ENCODE measurements at places on chromosomes 6 and 20.

DNA sequence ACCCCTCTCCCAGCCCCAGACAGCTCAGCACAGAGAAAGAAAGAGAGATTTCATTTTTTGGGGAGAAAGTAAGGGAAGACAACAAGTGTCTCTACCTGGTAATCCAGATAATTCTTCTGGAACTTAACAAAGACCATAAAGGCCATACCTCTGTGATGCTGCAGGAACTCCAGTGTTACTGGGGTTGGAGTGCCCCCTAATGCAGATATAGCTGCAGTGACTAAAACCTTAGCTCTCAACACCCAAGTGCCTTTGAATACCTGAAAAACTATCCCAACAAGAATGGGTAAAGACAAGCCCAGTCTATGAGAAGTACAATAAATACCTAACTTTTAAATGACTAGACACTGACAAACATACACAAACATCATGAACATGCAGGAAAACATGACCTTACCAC is 365.3 kb upstream of the PTCHD4 start:
- no peak for DNase-seq

DNA sequence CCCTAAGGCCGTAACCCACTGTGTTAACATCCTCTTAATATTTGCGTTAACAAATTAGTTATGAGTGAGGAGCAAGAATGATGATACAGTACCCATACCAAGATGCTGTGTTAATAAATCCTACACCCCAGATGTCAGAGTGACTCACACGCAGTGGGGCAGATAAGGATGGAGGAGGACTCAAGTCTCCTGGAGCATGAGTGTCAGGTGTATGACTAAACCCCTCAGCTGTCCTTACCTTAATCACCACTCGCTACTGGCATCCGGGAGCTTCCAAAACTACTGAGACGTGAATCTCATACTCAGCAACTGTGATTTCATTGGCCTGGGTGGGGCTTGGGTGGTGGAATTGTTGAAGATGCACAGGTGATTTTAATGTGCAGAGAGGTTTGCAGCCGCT is 131.3 kb upstream of the MTHFD1L start:
- no peak for DNase-seq

DNA sequence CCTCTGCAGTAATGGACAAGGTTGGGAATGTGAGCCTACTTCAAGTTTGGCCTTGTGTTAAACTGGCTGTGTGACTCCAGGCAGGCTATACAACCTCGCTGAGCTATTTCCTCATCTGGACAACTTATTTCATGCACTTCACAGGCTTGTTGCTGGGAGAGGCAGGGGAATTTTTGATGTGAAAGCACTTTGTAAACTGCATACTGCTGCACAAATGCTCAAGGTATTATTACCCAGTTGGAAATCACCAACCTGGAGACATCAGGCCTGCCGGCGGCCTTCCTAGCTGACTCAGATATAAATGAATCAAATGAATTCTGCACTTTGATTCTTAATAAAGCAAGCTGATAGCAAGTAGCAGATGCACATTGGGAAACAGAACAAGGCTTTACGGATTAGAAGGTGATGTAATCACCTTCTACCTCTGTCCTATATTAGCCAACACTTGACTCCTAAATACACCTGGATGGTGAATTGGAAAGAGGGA is 10.1 kb downstream of the JARID2 start:
- DNase-seq = no peak

DNA sequence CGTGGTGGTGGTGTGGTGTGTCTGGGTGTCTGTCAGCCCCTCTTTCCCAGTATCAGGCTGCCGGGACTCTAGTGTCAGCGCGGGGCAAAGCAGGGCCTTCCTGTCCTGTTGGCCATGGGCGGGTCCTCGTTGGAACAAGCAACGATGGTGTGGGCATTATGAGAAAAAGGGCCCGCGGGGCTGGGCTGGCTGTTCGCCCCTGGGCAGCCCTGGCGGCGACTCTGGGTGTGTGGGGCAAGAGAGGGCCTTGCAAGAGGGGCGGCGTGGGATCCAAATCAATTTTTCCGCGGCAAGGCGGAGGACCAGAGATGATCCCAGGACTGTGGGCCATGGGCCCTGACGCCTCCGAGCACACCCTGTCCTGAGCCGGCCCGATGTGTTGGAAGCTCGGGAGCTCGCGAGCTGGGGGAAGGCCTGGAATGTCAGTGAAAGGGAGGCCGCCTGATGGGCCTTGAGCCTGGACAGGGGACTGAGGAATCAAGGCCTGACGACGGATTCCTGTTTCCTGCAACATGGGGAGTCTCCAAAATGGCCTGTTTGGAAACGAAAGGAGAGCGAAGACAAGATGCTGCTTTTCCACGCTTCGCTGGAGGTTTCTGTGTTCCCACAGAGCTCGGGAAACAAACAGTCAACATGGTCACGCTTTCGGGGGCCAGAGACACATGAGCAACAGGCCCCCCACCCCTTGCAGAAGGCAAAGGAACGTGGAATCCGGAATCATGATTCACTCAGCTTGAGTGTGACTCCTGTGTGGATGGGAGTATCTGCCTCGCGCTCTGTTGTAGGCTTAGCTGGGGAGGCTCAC is 364.7 kb upstream of the DEFB115 start:
- no peak for DNase-seq

DNA sequence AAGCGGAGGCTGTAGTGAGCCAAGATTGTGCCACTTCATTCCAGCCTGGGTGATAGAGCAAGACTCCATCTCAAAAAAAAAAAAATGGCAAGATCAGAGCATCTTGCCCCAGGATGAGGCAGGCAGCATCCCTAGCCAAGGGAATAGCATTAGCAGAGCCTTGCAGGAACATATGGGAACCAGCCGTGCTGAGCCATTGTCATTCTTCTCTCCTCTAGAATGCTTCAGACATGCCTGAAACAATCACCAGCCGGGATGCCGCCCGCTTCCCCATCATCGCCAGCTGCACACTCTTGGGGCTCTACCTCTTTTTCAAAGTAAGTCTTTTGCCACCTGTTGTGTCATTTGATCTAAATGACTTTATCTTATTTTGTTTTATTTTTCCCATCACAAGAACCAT is 13.0 kb downstream of the HM13 start:
- DNase-seq = no peak

GRCh38 chr6:85275338-85275985 is 174.4 kb upstream of the NT5E start:
- DNase-seq = no peak

DNA sequence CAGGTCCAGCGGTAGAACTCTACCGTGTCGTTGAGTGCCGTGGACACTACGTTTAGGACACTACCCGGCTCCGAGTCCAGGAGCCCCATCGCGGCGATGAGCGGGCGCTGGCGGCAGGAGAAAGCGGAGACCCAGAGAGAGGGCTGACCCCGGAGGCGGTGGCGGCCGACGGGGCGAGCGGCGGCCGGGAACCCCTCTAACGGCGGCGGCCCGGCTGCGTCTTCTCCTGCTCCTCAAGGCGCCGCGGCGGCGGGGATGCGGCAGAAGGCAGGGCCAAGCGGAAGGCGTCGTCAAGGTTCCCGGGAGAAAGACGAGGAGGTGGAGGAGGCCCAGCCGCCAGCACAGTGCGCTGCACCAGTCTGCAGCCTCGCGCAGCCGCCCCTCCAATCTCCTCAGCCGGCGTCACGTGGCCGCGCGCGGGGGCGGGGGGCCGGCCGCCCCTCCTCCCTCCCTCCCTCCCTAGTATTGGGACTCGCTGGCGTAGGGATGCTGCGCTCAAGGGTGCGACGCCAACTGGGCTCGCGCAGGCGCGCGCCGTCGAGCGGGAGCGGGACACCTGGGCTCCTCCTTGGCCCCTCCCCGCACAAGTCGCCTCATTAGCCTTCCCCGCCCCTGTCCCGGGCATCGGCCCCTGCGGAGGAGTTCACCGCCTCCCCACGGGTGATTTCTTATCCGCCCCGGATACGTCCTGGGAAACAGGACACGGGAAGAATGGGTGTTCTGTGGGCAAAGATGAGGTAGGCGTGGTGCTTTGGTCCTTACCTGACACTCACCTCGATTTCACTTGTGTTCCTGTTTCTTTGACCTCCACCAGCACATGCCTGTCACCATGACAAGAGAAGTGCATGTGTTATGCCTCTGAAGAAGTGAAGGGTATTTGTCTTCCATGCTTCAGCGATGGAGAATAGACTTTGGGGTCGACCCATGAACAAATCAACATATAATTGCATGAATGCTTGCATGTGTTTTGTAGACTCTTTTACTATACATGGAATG is at the start of gene ELOVL4:
Gene ELOVL4, minus strand, starts transcription at position 363 of the 996 bp plus-strand sequence. Its CDS starts 274 bp downstream, at position 89.
- DNase-seq = peak; percentile 66

DNA sequence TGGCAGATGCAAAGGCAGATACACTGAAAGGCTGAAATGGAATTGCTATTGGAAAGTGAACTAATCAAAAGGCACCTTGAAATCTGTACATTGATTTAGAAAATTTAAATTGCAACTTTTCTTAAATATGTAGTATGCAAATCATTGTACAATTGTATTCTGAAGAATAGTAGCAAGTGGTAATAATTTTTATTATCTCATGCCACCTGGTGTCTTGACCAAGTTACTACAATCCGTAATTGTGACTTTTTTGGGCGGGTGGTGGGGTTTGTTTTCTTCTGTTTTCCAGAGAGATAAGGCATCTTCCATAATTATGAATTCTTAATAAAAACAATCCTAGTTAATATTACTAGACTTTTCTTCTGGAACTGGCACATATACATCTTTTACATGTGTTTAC is 12.5 kb upstream of the BCKDHB start:
- DNase-seq = peak; percentile 53

DNA sequence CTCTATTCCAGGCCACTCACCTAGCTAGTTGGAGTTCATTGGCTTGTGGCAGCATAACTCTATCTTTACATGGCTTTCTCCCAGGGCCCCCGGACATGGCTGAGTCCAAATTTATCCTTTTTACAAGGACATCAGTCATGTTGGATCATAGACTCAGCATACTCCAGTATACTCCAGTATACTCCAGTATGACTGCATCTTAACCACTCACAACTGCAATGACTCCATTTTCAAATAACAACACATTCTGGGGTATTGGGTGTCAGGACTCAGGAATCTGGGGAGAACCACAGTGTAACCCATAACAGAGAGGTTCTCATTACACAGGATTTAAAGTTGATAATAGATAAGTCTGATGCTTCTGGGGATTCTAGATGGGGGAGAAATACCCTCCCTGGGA is 53.8 kb upstream of the TSHZ2 start:
- DNase-seq = no peak

- no peak for DNase-seq
These were observed 14.1 kb downstream of the SCML4 start for GRCh38 chr6:107809966-107810365.

DNA sequence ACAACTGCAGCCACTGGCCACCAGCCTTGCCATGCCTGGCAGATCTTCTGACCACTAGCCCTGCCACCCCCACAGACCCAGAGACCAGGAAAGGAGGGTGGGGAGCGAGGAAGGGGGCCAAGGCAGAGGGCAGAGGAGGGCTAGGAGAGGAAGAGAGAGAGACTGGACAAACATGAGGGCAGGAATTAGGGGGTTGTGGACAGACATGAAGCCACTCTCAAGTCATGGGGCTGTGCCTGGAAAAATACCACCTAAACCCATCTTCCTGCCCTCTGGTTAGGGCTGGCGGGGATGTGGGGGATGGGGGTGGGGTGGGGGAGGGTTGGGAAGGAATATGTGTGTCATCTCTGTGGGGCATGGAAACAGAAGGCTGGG is 1.4 kb upstream of the SLC29A1 start:
- DNase-seq = no peak

- DNase-seq = no peak
These were observed 55.9 kb downstream of the KCNQ5 start for GRCh38 chr6:72677740-72678139.

GRCh38 chr6:67897998-67898607 is 737.0 kb upstream of the ADGRB3 start:
- no peak for DNase-seq

GRCh38 chr20:30963591-30963990 is 293.9 kb upstream of the DEFB115 start:
- no peak for DNase-seq

GRCh38 chr6:49499623-49500022 is at the start of gene GLYATL3:
Gene GLYATL3 (plus strand): TSS chr6:49499923. CDS start chr6:49511991, 12,068 bp downstream.
- no peak for DNase-seq

- DNase-seq = no peak
These were observed 40.3 kb downstream of the STX11 start for GRCh38 chr6:144190593-144190992.

- DNase-seq = no peak
These were observed 312.9 kb downstream of the GJA1 start for GRCh38 chr6:121748376-121748775.

GRCh38 chr6:159980474-159980873 is 11.6 kb downstream of the IGF2R start:
- no peak for DNase-seq

GRCh38 chr20:22585786-22586493 is 1.6 kb upstream of the FOXA2 start:
- no peak for DNase-seq

DNA sequence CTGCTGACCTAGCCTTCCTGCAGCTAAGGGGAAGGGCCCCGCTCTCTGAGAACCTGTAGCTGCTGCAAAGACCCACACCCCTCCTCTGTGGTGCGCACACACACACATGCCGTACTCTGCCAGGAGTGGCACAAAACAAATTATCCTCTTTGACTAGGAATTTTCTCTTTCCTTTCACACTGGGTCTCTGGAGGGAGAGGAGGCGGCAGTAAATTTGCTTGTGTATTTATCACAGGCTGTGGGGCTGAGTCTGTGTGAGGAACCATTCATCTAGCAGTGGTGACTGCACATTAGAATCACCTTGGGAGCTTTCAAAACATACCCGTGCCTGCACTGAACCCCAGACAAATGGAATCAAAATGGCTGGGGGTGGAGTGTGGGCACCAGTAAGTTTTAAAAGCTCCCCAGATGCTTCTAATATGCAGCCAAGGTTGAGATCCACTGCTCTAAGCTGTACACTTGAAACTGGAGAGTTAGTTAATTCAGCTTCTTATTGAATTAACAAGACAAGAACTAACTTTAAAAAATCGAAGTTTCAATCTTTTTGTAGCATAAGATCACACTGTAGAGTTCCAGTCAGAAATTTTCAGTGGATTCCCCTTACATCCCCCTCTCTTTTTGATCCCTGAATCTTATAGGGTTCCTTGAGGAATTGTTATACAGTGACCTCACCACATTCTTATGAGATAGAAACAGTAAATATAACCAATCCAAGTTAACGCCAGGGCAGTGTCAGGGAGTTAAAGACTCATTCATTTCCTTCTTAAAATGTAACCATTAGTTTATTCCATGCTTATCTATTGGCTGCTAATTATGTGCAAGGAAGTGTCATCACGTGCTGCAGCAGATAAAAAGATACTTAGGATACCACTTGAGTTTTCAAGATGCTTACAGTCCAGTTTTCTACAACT is 29.8 kb upstream of the GMDS start:
- DNase-seq = no peak

GRCh38 chr6:44489910-44490604 is 102.6 kb downstream of the CDC5L start:
- no peak for DNase-seq
